ENCODE measurements at places on chromosomes 2 and 18.

DNA sequence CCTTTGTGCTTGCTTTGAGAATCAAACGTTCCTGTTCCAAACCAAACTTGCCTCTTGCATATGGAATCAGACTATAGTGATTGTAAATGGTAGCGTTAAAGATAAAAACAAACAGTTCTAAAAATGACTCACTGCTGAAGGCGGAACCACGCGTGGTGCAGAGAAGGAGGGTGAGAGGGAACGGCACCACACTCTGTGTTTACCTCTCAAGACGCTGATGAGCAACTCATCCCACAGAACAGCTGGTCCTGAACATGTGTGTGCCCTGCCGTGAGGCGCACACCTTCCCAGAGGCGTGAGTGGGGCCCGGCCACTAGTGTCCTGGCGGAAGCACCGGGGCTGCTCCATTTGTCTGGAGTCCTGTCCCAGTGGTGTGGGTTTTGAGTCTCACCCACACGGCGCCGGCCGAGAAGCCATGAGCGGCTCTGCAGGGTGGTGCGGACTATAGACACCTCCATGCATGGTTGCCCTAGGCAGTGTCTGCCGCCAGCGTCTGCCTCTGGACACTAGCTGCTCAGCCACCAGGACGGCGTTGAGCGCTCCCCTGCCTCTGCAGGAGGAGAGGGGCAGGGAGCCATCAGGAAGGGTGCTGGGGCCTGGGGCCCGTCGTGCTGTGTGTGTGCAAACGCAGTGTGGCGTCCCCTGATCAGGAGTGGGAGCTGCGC is 52.1 kb downstream of the NFATC1 start:
- DNase-seq = no peak

- no peak for DNase-seq
Observed at GRCh38 chr2:149538138-149538833, 49.3 kb downstream of the MMADHC start.

GRCh38 chr18:57950542-57950941 is 93.5 kb upstream of the NEDD4L start:
- no peak for DNase-seq

DNA sequence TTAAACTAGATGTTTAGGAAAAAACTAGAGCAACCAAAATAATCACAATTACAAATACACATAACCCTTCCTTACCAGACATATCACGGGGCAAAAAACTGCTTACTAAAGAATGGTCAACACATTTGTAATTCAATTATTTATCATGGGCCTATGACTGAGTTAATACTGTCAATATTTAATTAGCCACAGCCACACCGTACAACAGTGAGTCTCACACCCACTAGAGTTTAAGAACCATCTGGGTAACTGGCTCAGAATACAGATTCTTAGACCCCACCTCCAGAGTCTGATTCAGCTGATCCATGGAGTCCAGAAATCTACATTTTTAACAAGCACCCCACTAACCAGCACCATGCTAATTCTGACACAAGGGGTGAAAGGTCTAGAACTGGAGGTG is 14.8 kb downstream of the ATL2 start:
- DNase-seq = no peak

DNA sequence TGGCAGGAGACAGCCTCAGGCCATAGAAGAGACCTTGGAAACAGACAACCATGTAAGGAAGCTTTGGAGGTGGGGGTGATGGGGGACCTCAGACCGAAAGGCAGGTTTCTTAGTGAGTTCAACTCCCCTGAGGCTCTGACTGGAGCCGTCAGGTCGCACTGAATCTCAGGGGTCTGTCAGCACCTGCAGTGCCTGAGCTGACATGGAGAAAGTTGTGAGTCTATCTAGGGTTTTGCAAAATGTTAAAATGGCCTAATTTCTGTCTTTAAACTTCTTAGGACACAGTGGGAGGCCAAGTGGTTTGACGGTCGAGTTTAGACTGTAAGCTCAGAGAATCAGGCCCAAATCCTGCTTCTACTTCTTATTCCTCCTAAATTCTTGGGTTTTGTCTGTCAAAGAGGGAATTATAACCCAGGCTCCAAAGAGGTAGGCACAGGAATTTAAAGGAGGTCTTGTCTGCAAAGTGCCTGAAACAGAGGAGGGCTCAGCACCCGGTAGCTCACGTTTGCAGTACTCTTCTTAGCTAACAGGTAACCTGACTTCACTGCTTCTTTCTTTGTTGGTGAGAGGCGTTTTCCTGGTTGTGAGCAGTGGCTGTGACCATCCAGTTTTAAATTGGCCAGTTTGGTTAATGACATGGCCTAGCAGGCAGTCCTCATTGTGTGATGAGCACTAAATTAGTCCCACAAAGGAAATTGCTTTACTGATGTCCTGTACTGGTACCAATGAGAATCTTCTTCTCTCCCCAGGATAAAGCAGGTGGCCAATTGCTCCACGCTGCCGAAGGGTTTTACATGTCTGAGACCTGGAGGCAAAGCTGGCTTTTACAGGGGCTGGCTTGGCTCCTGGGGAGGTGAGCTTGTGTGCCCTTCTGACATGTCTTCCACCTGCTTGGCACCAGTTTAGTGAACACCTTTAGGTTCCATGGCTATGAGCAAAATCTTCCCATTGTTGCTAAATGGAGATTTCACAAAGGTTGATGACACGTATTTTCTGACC is 95.7 kb downstream of the MYCN start:
- no peak for DNase-seq

GRCh38 chr2:112055730-112056625 is 909 bp downstream of the TMEM87B start:
- peak; percentile 40 for DNase-seq

Measured in NCI-H510A treated with DMSO at 0.1 percent for 48 hours (cell line).